Breast epithelium (tissue), 4 donors: ENCODE measurements at places on chromosomes 1 and 21.

DNA sequence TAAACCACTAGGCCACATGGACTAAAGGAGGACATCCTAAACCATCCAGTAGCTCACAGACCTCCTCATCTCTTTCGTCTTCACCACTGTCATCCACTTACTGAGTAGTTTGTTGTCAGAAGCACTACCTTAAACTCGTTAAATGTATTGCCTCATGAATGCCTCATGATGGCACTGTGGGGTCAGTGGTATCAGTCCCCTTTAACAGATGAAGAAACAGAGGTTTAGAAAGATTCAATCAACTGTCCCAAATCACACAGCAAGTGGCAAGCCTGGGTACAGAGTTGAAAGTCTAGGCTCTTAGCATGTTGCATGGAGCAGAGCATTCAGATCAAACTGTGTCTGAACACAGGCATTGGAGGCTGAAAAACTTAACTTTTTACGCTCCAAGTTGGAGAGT is 183.6 kb upstream of the KIAA0040 start:
- no peak for DNase-seq

DNA sequence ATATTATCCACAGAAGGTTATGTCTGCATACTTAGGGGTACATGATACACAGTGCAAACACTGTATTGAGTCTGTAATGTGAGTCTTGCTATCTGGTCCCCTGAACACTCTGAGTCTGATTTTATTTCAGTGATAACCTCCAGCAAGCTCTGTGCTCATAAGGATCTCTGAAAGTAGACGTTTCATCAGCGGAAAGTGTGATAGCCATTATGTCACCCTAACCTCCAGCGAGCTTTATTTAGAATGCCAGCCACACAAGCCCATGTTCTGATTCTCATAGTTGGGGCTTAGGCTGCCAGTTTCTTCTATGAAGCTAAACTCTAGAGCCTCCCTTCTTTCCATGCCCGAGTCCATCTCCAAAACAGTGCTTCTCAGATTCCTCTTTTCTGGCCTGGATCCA is 3.3 kb downstream of the NR5A2 start:
- no peak for DNase-seq

DNA sequence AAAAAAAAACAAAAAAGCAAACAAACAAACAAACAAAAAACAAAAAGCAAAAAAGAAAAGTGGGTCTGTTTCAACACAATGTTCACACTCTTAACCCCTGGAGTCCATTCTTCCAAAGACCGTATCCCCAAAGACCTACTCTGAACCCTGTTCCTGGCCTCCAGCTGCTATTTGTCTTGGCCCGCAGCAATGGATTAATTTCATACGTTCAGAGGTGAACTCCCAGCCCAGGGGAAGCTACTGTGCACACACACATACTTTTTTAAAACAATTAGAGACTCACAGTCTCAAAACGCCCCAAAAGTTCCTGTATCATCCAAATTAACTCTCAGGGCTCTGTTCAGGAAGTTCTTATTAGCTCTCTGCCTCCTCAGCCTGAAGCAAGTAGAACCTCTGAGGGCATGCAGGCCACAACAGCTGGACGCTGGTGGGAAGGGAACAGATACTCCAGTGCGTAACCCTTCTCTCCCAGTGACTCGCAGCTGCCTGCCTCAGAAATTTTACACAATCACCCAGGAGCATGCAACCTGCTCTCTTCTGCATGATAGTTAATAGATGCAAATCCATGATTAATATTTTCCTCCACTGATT is 395.4 kb downstream of the RRAGC start:
- DNase-seq = no peak

DNA sequence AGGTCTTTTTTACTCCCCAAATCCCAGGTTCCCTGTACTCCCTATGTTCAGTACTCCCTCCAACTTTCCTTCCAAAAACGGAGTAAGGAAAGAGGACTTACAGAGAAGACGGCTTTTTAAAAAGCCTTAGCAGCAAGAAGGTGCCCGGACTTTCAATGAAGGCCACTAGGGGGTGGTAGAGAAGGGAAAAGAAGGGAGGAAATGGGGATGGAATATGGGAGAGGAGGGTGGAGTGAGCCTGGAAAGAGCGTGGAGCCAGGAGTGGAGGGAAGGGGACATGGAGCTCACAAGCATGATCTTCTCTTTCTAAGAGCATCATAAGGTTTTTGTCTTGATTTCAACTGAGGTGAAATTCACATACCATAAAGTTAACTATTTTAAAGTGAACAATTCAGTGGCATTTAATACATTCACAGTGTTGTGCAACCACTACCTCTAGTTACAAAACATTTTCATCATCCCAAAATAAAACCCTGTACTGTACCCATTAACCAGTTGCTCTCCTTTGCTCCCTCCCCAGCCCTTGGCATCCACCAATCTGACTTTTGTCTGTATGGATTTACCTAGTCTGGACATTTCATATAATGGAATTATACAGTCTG is 129.9 kb downstream of the ZNF281 start:
- DNase-seq = no peak

DNA sequence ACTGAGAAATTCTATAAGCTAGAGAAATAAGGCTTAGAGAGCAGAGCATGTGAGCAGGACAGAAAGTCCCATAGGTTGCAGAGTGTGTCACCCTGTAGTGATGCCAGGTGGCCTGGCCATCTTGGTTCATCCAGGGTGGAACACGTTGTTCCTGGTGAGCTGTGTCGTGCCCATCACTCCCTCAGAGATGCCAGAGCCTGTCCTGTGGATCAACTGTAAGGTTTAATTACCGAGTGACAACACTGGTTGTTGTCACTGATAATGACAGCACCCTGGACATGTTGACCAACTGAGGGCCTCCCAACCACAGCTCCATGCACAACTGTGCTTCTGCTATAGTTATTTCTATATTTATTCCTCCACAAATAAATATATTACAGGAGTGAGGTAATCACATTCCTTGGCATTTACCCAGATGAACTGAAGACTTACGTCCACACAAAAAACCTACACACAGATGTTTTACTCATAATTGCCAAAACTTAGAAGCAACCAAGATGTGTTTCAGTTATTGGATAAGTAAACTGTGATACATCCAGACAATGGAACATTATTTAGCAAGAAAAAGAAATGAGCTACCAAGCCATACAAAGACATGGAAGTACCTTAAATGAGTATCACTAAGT is 6.2 kb downstream of the C1orf198 start:
- DNase-seq = no peak

DNA sequence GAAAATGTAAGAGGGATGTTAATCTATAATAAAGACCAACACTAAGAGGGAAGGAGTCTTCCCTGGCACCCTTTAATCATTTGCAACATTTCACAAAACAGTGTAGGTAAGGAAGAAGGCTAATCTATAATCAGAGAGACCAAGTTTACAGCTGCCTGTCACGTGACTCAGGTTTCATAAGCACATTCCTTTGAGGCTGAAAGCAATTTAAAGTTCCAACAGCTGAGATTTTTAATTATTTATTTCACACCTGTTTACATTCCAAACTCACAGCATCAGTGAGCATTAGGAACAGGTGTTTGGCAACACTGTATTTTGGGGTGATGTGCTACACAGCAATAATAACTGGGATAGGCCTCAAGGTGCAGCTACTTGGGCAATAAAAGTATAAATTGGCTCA is 75.7 kb upstream of the PGBD5 start:
- no peak for DNase-seq

DNA sequence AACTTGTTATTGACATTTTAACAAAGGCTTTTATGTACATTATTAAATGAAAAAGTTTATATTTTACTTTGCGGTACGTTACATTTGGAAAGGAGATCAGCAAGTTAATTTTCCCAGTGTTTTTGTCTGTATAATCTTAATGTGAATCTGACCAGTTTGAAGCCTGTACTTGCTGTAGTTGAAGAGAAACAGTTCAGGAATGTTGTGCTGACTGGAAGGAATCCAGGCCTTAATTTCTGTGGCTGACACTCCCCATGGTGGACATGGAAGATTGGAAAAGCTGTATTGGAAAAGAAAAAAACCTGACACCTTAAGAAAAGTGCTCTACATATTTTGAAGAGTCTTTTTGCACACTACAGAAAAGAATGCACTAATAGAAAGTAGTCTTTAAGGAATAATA is 15.5 kb downstream of the LEPR start:
- DNase-seq = no peak

DNA sequence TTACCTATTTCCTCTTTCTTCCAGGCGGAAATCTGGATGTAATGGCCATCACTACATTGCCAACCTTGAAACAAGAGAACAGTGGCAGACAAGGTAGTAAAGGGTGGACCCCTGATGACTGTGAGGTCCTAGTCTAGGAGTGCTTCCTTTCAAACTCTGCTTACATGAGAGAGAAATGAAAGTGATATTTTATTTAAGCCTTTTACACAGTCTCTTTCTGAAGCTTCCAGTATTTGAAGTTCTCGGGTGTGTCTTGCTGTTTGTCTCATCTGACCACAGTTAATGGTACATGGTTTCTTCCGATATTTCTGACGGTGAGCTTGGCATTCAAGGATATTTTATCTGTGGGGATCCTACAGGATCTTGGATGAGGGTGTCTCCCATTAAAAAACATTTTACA is 215.2 kb downstream of the SLC45A1 start:
- DNase-seq = no peak

- no peak for DNase-seq
These were observed 257.8 kb upstream of the ADGRL4 start for GRCh38 chr1:79264285-79264684.

DNA sequence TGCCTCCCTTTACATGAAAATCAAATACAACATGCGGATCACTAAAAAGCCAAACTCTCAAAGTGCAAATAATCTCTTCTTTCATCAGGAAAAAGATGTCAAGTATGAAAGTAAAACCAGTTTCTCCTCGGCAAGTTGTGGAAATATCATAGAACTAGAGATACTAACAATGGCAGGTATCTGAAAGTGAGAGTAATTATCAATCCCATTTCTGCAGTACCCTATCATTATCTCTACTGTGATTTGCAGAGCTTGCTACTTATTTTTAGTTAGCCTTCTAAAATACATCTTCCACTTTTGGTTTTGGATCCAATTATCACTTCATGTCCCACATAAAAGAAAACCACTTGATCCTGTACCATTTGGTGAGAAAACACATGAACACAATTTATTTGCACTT is 3.0 kb downstream of the TP53BP2 start:
- no peak for DNase-seq

- DNase-seq = no peak
These were observed 55.8 kb downstream of the CENPF start for GRCh38 chr1:214658785-214659184.

- no peak for DNase-seq
These were observed 50.5 kb upstream of the PRRC2C start for GRCh38 chr1:171434717-171435346.

DNA sequence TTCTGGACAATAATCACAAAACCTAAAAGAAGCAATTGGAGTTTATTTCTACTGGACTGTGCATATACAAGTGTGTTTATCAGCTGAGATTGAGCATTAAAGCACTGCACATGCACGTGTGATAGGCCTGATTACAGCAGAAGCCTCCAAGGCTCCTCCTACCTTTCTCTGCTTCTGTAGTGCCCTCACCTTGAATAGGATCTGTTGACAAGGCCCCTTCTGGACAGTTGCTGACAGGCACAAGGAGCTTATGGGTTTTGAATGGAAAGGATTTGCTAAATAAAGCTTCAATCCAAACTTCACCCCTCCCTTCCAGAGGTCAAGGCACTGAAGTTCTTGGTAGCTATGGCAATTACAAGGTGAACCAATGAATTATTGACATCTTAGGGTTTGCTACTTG is 7.9 kb upstream of the SGIP1 start:
- no peak for DNase-seq

DNA sequence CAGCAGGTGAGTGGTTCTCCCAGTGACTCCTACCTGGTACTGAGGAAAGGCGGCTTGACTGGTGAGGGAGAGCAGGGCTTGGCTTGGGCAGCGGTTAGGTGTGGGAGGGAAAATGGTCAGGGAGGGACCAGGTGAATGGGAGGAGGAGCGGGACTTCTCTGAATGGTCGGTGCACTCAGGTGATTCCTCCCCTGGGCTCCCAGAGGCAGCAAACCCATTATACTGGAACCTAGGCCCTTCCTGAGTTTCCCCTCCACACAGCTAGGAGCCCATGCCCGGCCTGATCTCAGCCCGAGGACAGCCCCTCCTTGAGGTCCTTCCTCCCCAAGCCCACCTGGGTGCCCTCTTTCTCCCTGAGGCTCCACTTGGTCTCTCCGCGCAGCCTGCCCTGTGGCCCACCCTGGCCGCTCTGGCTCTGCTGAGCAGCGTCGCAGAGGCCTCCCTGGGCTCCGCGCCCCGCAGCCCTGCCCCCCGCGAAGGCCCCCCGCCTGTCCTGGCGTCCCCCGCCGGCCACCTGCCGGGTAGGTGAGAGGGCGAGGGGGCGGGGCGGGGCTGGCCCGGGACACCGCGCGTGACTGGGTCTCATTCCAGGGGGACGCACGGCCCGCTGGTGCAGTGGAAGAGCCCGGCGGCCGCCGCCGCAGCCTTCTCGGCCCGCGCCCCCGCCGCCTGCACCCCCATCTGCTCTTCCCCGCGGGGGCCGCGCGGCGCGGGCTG is 2.3 kb downstream of the ARTN start:
- DNase-seq = peak; percentile 69

- DNase-seq = no peak
These were observed 9.7 kb upstream of the KIRREL1 start for GRCh38 chr1:157983787-157984186.

- no peak for DNase-seq
These were observed 57.4 kb downstream of the TIAM1 start for GRCh38 chr21:31286621-31287020.

GRCh38 chr21:28641731-28642130 is 350.9 kb downstream of the LTN1 start:
- DNase-seq = no peak

DNA sequence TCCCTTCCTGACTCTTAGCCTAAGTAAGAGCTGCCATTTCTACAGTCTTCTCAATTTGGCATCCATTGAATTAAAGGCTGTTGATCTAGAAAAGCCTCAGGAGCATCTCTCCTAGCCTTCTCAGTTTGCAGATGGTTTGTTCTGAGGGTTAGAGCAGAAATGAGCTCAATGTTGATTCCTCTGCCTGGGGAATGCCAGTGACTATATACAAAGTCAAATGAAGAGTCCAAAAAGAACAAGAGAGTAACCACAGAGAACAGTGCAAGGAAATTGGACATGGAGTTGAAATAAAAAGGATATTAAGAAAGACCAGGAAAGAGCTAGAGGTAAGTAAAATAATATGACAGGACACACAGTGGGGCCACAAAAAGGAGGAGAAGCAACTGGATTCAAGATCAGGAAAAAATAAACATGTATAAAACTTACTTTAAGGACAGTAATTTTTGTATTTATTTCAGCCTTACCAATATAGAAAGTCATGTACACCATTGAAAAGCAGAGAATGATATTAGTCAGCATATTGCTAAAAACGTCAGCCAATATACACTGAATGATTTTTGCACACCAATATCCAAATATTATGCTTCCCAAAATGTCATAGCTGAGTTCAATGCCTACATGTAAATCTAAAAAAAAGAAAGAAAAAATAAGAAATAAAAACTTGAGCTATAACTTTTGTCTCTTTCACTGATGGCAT is 21.3 kb downstream of the SLC9C2 start:
- DNase-seq = no peak
